ENCODE measurements at places on chromosomes 2 and 18.

DNA sequence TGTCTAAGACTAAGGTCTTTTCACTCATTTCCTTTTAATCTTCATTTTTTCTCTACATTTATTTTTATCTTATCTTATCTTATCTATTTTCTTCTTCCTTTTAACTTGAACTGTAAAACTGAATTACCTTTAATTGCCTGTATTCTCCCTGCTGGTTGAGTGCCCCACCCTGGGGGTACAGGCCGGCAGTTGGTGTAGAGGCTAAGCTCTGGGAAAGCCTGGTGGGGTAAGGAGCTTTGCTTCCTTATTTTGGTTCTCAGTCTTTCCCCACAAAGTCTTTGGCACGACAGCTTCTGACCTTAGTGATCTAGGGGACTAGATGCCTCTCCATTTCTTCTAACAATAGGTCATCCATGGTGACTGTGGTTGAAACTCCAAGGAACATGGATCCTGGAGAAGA is 26.8 kb upstream of the HAAO start:
- DNase-seq, result no peak

DNA sequence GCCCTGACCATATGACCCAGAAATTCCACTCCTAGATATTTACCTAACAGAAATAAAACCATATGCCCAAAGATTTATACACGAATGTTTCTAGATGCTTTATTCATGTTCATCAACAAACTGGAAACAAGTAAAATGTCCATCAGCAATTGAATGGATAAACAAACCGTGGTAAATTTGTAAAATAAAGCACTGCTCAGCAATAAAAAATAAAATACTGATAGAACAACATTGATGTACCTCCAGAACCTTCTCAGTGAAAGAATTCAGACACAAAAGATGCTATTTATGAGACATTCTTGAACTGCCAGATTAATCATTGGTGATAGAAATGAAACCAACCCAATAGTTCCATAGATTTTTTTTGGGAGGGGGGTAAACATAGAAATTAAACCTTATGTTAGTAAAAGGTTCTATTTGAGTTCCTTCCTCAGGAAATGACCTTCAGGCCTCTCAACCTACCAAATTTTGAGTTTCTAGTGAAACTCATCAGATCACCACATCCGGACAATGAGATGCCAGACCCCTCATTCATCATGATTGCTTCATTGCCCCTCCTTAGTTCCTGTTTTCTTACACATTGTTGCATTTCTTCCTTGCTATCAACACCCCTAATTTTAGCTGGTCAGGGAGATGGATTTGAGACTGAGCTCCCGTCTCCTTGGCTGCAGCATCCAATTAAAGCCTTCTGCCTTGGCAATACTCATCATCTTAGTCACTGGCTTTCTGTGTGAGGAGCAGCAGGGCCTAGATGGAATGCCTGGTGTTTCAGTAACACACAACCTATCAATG is 203.5 kb downstream of the LPIN1 start:
- peak; percentile 63 for DNase-seq

DNA sequence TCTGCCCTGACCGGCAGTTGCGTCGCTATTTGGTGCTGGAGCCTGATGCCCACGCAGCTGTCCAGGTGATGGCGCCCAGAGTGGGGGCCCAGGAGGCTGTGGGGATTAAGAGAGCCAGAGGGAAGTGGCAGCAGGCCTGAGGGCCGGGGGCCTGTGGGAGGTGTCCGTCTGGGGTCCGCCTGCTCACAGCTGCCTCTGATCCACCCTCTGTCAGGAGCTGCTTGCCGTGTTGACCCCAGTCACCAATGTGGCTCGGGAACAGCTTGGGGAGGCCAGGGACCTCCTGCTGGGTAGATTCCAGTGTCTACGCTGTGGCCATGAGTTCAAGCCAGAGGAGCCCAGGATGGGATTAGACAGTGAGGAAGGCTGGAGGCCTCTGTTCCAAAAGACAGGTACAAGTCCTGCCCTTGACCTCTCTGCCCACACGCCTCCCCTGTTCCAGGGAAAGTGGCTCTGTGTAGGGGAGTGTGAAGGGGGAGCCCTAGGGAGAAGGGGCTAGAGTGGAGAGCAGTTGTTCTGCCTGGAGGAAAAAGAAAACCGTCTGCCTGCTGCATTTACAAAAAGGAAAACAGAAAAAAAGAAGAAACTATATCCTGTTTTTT is 11.6 kb downstream of the STK11IP start:
- no peak for DNase-seq

DNA sequence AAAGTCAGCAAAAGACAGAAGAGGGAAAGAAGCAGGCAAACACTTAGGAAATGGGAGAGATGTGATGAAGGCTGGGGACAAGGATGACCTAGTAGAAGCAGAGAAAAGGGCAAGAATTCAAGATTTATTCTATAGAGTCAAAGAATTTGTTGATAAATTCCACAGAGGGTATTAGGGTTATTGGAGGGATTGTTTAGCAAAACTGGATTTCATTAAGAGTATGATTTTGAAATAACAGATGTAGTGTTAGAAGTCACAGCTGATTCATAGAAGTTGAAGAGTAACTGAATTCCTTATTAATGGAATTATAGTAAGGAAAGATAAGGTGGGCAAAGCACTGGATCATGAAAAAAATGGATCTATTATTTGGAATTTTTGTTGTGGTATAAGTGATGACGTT is 48.6 kb downstream of the CEP192 start:
- DNase-seq, result no peak

DNA sequence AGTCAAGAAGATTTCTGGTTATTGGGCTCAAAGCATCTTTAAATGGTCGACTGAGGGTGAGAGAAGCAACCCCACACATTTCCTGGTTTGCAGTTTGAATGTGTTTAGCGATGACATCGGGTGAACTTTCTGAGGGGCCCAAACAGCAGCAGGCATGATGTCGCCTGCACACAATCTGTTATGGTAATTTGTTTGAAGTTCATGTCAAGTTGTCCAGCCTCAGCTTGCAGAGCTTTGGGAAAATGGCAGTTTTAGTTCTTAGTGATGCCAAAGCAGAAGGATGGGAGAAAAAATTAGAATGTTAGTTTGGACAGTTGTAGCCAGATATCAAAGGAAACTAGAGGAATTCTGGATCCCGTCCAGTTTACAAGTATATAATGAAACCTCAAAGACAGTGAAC is 284.6 kb downstream of the MBD5 start:
- DNase-seq, result no peak

GRCh38 chr2:133312038-133312729 is 256.1 kb downstream of the NCKAP5 start:
- no peak for DNase-seq

- no peak for DNase-seq
Measured at GRCh38 chr2:235047171-235048160, 95.6 kb downstream of the SH3BP4 start.

- peak; percentile 58 for DNase-seq
Measured at GRCh38 chr2:176001281-176001915, 669 bp downstream of the LNPK start.

- DNase-seq, result peak; percentile 42
Measured at GRCh38 chr2:105732101-105732500, 12.6 kb upstream of the NCK2 start.

GRCh38 chr2:119174216-119174992 is 15.9 kb upstream of the C1QL2 start:
- DNase-seq, result peak; percentile 24

GRCh38 chr2:58186501-58186900 is 54.6 kb downstream of the FANCL start:
- DNase-seq, result no peak

- no peak for DNase-seq
Measured at GRCh38 chr2:60262178-60262577, 291.3 kb downstream of the BCL11A start.

DNA sequence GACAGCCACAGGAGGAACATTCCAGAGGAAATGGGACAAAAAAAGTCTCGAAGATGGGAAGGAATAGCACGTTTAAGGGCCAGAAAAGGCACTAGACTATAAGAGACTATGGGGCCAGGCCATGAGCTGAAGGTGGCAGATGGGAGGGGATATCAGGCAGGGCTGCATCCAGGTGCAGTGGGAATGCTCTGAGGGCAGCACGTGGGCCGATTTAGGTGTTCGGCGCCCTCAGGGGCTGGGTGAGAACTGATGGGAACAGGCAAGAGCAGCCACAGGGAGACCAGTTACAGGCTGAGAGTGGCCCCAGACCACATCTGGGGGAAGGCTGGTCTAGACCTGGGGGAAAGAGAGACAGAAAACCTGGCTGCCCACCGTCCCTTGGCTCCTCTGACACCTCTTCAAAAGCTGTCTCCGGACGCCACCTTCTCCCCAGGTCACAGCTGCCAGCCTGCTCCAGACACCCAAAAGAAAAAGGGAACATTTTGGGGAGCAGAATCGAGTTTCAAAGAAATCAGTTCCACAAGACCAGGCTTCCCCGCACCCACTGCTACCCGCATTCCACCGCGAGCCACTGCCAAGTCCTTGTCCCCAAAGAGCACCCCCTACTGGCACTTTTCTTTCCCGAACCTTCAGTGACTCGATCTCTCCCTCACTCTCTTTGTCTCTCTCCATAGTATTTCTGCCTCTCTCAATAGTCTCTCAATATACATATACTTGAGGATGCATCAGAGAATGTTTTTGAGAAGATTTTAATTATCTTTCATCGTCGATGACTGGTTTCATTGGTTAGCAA is 190.1 kb upstream of the AGAP1 start:
- no peak for DNase-seq

- no peak for DNase-seq
Measured at GRCh38 chr18:4441098-4441497, 14.0 kb downstream of the DLGAP1 start.

GRCh38 chr2:69122271-69122670 is 109.3 kb downstream of the ANTXR1 start:
- DNase-seq, result peak; percentile 82

DNA sequence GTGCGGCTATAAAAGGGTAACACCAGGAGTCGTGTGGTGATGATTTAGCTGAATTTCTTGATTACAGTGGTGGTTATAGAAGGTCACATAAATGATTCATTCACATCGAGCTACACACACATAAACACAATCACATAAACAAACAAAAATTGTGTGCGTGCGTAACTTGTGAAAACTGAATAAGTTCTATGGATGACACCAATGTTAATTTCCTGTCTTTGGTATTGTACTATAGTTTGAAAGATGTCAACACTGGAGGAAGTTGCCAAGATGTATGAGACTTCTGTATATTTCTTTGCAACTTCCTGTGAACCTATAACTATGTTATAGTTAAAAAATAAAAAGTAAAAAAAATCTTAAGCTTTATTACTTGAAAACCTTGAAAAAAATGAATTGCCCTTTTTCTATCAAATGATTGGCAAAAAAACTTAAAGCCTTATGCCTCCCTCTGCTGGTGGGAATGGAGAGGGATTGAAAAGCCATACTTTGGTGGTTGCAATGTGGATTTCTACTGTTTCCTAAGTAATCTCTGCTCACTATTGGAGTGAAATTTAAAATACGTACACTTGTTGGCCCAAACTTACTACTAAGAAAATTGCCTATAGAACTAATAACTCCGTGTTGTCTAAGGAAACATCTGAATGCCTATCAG is 227.7 kb downstream of the RPIA start:
- DNase-seq, result peak; percentile 8

- no peak for DNase-seq
Measured at GRCh38 chr2:70356941-70357683, 55.2 kb upstream of the FAM136A start.

DNA sequence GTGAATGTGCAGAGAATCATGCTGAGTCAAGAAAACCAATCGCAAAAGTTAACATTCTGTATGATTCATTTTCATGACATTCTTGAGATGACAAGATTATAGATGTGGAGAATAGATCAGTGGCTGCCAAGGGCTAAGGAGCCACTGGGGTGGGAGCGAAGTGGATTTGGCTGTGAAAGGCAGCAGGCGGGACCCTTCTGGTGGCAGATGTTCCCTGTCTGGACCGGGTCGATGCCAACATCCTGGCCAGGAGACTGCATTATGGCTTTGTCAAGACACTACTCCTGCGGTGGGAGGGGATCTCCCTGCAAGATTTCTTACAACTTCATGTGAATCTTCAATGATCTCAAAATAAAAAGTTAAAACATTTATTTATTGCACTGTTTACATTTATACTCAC is 427.9 kb downstream of the GALR1 start:
- no peak for DNase-seq

DNA sequence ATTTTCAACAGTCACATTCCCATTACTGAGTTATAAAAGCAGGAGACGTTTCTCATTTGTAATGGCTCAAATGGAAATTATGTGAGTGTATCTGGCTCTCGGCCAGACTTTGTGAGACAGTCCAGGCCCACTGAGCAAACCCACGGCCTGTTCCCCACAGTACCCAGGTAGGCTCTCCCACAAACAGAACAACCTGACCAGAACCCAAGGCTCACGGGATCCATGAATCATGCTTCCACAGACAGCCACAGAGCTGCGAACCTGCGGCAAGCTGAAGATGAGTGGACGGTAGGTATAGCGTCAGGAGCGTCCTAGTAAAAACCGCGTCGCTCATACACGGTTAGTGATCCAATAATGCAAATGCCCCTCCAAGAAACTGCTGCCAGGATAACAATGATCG is 34.2 kb downstream of the NDUFA10 start:
- no peak for DNase-seq

DNA sequence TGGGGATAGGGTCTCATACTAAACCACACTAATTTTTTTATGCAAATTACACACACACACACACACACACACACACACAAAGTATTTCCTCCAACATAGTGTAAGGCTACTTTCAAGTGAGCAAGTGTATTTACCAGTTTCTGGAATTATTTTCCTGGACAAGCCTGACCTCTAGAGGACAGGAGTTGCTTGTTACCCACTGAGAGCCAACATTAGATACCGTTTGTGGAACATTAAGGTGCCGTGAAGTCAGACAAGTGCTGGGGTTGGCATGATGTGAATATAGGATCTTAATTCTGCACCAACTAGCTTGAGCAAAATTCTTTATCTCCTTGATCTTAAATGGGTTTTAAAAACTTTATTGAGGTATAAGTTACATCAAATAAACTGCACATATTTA is 39.3 kb upstream of the SERPINB2 start:
- DNase-seq, result peak; percentile 69

- DNase-seq, result peak; percentile 46
Measured at GRCh38 chr18:31497836-31498573, at the start of gene DSG2. Gene DSG2, plus strand, starts transcription at chr18:31498177. Its CDS starts 75 bp downstream, at chr18:31498252.

- no peak for DNase-seq
Measured at GRCh38 chr2:195151711-195152110, 505.3 kb upstream of the SLC39A10 start.

DNA sequence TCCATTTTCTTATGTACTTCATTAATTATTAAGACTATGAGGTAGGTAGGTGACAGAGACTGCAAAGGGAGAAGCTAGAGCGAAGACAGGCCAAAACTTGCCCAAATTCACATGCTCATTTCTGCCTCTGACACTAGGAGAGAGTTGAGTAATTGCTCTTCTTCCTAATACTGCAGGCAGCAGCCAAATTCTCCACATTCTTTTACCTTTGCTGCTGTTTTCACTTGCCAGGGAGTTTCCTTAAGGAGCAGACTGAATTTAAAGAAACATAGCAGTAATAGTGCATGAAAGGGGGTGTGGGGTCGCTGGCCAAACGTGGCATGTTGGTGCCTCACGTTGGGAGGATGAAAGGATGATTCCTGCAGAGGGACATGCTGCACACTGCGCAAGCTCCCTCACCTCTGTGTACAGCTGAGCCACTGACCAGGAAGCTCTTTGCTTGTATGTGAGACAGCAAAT is 12.3 kb downstream of the CRIM1 start:
- no peak for DNase-seq
